ENCODE measurements at places on chromosomes 7 and 10.

DNA sequence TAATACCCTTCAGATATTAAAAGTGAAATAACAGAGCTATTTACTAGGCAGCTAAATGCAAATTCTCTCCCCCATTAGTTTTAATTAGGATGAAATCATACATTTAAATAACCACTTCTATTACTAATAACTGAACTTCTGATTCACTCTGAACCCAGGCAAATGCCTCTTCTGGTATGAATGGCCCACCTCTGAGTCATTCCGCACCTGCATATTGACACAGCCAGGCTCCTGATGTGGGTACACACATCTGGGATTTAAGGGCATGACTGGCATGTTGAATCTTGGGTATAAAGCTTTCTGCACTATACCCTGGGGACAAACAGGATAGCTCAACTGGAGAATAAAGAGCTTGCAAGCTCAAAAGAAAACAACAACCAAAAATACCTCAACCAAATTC, 140.9 kb downstream of the AUTS2 start:
- DNase-seq, result no peak

- DNase-seq, result no peak
Measured at GRCh38 chr10:53256623-53257022, 484.0 kb upstream of the MBL2 start.

DNA sequence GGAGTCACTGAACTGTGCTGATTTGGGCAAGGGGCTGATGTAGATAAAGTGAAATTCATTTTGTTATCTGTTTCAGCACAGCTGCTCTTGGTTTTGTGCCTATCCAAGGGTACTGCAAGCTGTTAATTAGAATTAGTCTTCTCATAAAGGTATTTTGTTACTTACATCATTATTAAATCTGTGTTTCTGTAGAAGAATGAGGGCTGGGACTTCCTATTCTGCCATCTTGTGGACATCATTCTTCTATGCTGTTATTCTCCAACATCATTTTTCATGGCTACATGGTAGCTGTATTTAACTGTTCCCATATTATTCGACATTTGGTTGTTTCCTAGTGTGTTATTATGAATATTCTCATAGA, 76.2 kb upstream of the CCDC71L start:
- no peak for DNase-seq

GRCh38 chr10:97823734-97824133, 25.9 kb upstream of the GOLGA7B start:
- DNase-seq, result no peak

GRCh38 chr7:22876986-22877729, 54.5 kb upstream of the TOMM7 start:
- no peak for DNase-seq

DNA sequence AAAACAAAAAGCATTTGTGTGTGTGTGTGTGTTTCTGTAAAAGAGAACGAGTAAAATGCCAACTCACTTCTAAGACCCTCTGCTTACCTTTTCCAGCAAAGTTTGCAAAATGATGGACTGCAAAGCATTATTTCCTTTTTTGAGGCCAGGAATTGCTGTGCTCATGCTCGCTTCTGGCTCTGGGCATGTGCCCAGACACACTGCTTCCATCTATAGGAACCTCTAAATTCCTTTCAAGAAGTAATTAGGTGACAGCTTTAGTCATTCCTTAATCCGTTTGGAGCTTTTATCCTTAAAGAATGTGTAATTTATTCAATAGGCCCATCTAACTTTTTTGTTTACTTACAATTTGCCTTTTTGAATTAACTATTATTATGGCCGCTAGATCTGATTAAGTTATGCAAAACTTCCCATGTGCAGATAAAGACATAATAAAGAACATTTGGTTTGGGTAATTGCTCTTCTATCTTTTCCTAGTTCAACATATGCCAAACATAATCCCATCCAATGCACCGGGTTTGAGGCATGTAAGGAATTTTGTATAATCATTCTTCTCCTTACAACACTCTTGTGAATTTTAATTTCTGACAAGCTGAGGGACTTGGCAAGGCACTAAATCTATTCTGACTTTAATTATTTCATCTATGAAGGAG, 34.7 kb downstream of the A1CF start:
- no peak for DNase-seq

DNA sequence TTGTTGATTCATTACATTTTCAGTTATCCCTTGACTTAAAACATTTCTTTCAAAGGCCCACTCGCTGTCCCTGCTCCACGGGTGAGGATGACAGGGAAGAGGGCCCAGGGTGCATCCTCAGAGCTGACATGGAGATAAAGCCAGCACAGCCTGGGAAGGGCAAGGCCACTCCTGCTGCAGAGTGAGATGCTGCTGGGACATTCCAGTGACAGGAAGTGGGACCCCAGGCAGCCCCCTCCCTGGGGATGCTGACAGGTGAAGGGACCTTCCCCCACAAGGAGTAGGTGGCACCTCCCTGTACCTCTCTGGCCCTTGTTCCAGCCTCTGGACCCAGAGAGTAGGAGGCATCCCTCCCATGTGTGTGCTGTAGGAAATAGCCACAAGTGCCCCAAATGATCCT, 97.8 kb upstream of the DDC start:
- no peak for DNase-seq

- no peak for DNase-seq
Measured at GRCh38 chr10:59962756-59963155, 56.4 kb upstream of the CCDC6 start.

DNA sequence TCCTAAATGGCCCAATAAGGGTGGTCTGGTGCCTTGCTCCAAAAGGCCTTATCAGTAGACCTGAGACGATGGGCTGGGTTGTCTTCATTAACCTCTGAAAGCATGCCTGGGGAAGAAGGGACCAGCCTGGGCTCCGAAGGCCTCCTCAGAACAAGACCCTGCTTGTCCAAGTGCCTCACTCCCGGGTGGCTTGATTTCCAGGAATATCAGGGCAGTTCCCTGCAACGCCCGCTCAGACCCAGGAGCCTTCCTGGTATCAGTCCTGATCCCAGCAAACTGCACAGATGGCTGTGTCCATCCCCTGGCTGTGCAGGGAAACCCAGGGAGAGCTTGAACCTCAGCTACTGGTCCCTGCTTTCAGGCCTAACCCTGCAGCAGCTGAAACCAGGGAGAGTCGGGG, 49.9 kb upstream of the CUX1 start:
- DNase-seq, result no peak

GRCh38 chr10:111356571-111356970, 279.7 kb downstream of the ADRA2A start:
- no peak for DNase-seq

Measured in NCI-H1930 (cell line).